Activated naive CD8-positive, alpha-beta T cell treated with anti-CD3 and anti-CD28 coated beads for 36 hours (primary cell): ENCODE measurements at places on chromosomes 2 and 18. TPM values are rescaled to one million over a fixed set of nuclear protein-coding genes. Genes with fewer than 3 reads are reported as not detected.

DNA sequence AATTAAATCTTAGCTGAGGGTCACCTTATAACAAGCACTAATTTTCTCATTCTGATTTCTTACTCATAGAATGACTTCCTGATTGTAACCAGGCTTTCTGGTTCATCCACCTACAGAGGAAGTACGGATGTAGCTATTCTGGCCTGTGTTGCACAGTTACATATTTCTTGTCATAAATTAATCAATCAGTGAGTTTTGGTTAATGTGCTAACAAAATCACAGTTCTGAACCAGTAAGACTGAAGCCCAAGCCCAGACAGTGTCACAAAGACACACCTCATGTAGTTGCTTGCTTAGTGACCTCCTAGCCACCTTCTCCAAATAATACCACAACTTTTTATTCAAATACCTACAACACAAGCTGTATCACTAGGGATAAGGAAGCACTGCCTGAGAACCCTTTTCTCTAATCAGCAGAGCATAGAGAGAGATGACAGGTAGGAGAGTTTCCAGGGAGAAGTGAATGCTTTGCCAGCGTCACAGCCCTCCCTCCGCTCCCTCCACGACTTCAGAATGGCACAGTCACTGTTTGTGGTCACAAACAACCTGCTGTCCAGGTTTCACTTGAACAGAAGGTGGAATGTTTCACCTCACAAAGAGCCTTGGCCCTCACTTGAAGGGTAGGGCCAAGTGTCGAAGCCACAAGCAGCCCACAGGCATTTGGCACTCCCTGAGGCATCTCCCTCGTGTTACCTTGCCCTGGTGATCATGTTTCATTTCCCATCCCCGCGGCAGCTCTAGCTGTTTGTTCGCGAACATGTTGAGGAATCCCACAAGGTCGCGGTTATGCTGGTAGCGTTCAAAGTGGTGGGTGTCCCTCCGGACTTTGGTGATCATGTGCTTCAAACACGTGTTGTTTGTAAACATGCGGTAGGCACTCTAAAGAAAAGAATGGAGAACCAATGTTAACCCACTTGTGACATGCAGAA lies 120.8 kb upstream of the STK17B start:
- H3K36me3 ChIP-seq, result peaks cover 2% of the 10 kb centered on the region
- H3K27me3 ChIP-seq, result no peaks in the 10 kb centered on the region
- H3K4me1 ChIP-seq, result peaks cover 38% of the 10 kb centered on the region
- DNase-seq, result no peak
- no peak overlapping the region for H3K27ac ChIP-seq
- H3K4me3 ChIP-seq, result no peak overlapping the region

TCF23 gene
- total RNA-seq, result not detected

DNA sequence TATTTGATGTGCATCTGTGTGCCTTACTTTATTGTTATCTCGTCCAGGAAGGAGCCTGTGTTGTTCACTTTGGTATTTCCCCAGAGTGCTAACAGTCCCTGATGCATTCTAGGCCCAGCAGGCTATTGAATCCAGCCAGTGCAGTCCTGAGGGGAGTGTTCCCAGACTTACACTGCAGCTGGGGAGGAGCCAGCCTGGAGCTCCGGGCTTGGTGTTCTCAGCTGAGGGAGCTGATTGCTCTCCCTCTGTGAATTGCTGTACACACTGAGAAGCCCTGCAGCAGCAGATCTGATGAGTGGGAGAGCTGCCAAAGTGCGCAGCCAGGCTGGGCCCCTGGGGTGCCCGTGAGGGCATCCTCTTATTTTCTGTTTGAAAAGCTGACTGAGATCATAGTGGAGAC lies 159.2 kb downstream of the GALNT3 start:
- no peak for DNase-seq
- H3K27me3 ChIP-seq, result no peaks in the 10 kb centered on the region
- H3K36me3 ChIP-seq, result no peaks in the 10 kb centered on the region
- H3K27ac ChIP-seq, result no peak overlapping the region
- H3K4me3 ChIP-seq, result no peak overlapping the region
- H3K4me1 ChIP-seq, result peaks cover 4% of the 10 kb centered on the region

TUBA3E gene
- not detected for total RNA-seq

DNA sequence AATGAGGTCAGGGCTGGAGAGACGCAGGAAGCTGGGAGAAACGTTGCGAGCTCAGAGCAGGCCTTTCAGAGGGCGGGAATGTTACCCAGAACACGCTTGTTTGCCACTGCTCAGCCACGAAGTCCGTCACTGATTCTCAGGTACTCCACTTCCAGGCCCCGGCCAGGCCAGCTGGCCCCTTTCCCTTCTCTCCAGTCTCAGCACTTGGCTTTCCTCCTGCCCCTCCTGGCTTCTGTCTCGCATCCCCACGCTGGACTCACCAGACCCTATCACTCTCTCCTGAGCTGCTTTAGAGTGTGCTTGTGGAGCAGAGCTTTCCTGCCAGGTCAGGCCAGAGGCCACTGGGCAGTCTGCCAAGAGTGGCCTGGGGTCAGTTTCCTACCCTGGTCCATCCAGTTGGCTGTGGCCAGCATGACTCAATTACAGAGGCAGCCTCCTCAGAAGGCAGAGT lies 151.4 kb downstream of the TWIST2 start:
- no peak for DNase-seq
- peaks cover 24% of the 10 kb centered on the region for H3K27me3 ChIP-seq
- no peaks in the 10 kb centered on the region for H3K36me3 ChIP-seq
- H3K27ac ChIP-seq, result no peak overlapping the region
- H3K4me1 ChIP-seq, result no peaks in the 10 kb centered on the region
